ENCODE measurements at places on chromosomes 6 and 20.

GRCh38 chr20:1215386-1216170 is 10.3 kb upstream of the RAD21L1 start:
- DNase-seq = no peak

GRCh38 chr6:72689107-72689954 is 67.5 kb downstream of the KCNQ5 start:
- no peak for DNase-seq

DNA sequence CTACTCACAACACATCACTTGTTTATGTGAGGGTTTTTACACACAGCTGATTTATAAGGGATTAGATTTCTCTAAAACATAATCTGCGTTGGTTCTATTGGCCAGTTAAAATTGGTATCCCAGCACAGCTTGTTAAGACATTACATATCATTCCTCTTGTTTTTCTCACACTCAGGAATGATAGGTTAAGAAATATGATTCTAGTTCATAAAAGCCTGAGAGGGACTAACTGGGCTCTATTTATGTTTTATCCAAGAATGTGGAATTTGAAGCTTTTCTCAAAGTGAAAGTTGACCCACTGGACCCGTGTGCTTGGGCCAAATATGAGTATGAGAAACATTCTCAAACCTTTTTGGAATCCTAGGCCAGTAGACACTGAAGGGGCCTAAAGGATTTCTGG is 117.3 kb downstream of the TMEM170B start:
- no peak for DNase-seq

DNA sequence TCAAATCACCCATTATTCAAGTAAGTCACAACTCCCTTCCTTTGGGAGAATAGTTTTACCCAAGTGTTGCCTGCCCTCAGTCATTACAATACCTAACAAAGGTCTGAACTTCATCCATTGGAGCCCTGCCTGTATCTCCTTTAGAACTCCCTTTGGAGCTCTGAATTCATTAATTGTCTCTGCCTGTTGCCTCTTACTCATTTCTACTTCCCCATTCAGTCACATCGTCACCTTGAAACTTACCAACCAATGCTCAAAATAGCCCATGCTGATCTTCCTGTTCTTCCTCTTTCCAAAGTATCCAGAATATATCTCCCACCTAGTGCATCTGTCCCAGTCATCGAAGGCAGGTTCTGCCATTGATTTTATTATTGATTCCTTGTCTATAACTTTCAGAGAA is 120.7 kb upstream of the ADGRF1 start:
- DNase-seq = no peak

DNA sequence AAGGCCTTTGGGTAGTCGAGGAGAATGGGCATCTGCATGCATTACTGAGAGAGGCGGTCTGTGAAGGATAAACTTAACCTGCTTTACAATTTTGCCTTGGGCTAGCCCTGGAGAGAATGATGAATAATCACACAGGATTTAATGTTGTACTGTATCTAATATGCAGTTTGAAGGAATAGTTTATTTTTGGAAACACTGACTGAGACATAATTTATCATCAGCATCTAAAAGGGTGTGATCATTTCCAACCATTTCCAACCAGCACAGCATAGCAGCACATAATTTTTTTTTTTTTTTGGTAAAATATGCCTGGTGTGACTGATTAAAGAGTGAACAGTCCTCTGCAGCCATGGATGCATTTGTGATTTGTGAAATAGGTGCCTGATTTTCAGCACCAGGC is 519.5 kb downstream of the PHF3 start:
- no peak for DNase-seq

DNA sequence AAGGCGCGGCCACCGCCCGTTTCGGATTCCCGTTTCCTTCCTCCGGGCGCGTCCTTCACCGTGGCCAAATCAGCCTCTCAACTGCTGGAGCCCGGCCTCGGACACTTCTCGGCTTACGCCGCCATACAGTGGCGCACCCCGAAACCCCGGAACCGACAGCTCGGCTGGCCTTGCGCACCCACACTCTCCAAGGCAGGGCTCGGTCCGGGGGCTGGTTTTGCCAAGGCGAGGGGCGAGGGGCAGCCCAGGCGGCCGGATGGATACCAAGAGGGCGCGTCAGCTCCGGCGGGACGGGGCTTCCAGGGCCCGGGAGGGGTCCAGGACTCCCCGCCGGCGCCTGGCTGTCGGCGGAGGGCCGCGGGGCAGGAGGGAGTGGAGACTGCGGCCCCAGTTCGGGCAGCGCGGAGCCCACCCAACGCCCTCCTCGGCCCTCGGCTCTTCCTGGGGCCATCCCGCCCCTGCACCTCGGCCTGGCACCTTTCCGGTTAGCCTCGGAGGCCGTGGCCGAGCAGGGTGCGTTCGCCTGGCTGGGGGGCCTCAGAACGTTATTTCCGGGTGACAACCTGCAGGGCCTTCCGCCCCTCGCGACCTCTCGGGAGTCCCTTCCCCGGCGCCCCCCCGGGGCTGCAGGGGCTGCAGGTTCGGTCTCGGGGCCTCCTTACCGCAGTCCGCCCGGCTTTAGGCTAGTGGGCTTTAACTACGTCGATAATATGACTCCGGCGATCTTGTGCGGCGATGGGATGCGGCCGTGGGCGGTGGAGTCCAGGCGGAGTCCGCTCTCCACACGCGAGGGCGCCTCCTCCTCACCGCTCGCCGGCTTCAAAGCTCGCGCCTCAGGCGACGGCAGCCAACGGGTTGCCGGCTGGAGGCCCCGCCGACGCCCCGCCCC is 697 bp upstream of the CEP43 start:
- peak; percentile 34 for DNase-seq

DNA sequence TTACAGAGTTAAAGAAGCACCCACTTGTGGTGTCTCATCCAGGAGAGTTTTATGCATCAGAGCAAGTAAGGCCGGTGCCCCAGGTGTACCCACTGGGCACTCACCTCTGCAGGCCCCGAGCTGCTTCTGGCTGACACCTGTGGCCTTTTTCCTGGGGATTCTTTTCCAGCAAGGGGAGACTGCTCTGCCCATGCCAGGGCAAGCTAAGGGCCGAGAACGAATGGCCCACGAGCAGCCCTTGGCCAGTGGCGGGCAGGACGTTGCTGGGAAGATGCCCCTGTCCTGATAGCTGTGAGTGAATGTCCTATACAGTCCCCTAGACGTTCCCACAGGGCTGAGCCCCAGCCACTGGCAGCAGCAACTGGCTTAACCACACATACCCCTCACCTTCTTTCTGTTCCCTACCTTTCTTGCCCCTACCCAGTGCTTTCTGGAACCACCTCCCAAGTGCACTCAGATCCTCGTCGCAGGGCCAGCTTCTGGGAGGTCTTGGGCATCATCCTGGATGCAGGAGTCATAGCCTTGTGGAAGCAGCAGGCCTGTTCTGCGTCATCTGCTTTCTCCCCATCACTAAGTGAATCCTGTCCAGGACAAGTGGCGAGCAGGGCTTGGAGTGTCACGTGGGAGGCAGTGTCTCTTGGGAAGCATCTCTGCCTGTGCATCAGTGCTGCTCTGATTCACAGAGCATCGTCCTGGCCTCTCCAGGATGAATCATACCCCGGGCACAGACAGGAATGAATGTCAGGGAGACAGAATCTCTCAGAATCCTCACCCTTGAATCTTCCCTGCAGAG is 32.5 kb downstream of the SYNDIG1 start:
- peak; percentile 94 for DNase-seq

DNA sequence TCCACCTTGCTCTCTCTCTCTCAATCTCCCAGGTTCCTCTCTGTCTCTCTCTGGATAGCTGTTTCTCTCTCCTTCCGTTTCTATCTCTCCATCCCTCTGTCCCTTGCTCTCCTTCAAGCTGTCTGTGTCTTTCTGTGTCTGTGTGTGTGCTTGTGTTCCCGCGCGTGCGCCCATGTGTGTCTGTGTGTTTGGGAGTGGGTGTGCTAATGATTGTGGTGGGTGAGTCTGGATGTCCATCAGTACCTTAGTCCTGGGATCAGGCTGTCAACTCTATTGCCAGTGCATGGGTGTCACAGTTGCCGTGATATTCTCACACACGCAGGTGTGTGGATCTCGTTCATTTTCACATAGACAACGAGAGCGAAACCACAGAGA is 1380.6 kb upstream of the DEFB115 start:
- DNase-seq = no peak

DNA sequence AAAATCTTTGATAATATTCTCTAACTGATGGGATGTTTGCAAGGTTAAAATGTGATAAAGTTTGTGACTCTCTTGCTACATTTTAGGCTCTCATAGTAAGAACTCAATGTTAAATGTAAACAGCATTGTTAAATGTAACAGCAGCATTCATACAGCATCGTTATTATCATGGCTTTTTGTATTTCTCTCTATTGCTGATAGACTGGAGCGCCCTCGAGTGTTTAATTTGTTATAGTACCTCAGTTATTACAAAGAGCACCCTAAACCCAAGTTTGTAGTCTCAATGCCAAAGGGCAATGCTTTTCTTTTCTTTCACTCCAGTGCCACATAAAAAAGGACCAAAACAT is 14.9 kb upstream of the TTPAL start:
- peak; percentile 23 for DNase-seq

GRCh38 chr20:18717062-18717461 is 96.5 kb upstream of the SCP2D1 start:
- no peak for DNase-seq

GRCh38 chr6:149806127-149806526 is 56.6 kb downstream of the PCMT1 start:
- DNase-seq = no peak

DNA sequence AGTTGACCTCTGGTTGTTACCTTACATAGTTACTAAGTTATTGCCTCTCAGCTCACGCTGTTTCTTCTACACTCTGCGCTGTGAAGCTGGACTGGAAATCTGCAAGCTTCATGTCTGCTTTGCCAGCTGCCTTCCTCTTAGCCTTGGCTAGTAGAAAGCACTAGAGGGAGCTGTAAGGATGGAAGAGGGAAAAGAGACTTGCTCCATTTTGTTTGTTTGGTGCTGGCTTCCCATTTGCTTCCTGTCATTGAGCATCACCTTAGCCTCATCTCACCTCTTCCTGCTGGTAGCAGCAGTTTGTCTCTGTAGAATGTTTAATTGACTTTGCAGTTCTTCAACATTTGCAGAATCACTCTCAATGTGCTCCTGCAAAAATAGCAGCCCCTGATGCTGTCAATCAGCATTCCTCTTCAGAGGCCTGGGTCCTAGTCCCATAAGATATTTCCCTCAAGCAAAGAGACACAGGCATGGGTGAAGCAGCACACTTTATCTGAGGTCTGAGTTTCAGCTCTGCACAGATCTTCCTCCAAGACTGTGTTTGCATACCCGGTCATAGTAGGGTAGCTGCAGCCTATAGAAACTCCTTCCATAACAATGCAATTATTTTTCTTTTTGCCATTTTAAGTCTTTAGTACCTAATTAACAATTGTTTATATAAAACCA is 302.2 kb upstream of the EPHA7 start:
- no peak for DNase-seq

- DNase-seq = no peak
Observed at GRCh38 chr6:44642349-44642748, 254.8 kb downstream of the CDC5L start.

DNA sequence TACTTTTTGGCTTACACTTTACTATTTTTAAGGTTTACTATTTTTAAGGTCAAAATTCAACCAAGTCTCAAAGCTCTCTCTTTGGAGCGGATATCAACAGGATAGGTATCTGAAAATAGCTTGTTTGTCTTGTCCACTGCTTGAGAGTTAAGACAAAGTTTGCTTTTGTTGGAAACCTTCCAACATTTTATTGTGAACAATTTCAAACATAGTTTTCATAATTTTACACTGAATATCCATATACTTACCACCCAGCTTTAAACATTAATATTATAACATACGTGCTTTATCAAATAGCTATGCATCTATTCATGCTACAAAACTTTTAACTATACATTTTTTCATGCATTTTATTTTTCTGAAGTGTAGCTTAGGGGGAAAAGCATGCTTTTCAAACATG is 109.9 kb downstream of the FYN start:
- DNase-seq = no peak

GRCh38 chr20:9409981-9410380 is 104.4 kb upstream of the LAMP5 start:
- no peak for DNase-seq

DNA sequence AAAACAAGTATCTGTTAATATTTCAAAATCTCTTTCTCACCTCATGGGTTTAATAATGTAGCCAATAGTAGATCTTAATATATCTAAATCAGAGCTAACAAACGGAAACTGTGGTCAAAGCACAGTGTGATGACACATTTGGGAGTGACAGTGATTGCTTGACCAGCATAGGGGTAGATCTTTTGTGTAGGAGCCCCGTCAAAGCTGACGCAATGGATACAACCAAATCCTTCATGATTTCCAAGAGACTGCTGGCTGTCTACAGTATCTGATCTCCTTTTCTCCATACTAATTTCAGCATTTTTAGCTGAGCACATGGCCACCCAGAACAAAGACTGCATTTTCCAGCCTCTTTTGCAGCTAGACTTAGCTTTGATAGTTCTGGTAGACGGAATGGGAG is 299.3 kb upstream of the ECI2 start:
- no peak for DNase-seq

GRCh38 chr6:144796070-144796469 is 510.9 kb downstream of the UTRN start:
- DNase-seq = no peak
